Activated T-helper 17 cell treated with anti-CD3 and anti-CD28 coated beads, Interleukin-2, amount 50 U/mL, for 72 hours (primary cell): ENCODE measurements at places on chromosomes 2 and 18. TPM values are rescaled to one million over a fixed set of nuclear protein-coding genes. Genes with fewer than 3 reads are reported as not detected.

FBLN7 gene
- total RNA-seq: 24.4 TPM

OTOS gene
- not detected for total RNA-seq

ATP9B gene
- 29.4 TPM for total RNA-seq

POTEI gene
- not detected for total RNA-seq
